ENCODE measurements at places on chromosomes 4 and X. TPM values are rescaled to one million over a fixed set of nuclear protein-coding genes. Genes with fewer than 3 reads are reported as not detected.

DNA sequence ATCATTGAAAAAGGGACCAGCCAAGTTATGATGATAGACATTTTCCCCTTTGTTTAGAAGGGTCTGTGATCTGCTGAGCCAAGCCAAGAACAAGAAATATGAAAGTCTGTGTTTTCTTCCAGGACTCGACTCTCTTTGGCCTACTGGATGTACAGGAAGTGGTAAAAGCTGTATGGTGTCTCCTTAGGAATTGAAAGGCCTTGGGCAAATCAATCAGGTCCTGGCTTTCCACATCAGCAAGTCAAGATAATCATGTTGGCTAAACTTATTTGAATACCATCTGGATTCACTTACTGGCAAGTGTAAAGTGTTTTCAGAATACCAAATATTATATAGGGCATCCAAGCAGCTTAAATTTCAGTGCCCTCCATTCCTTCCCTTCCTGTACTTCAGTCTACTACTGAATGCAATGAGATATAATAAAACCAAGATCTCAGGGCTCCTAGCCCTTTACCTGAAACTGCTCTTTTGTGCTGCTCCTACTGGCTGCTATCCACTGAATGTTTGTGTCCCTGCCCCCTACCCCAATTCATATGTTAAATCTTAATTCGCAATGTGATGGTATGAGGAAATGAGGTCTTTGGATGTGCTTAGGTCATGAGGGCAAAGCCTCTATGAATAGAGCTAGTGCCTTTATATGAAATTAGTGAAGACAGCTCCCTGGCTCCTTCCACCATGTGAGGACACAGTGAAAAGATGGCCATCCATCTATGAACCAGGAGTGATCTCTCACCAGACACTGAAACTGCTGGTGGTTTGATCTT lies 578.0 kb downstream of the SPRY1 start:
- DNase-seq, result no peak

GRCh38 chrX:71439420-71439819 lies 73.3 kb downstream of the TAF1 start:
- DNase-seq, result no peak

DNA sequence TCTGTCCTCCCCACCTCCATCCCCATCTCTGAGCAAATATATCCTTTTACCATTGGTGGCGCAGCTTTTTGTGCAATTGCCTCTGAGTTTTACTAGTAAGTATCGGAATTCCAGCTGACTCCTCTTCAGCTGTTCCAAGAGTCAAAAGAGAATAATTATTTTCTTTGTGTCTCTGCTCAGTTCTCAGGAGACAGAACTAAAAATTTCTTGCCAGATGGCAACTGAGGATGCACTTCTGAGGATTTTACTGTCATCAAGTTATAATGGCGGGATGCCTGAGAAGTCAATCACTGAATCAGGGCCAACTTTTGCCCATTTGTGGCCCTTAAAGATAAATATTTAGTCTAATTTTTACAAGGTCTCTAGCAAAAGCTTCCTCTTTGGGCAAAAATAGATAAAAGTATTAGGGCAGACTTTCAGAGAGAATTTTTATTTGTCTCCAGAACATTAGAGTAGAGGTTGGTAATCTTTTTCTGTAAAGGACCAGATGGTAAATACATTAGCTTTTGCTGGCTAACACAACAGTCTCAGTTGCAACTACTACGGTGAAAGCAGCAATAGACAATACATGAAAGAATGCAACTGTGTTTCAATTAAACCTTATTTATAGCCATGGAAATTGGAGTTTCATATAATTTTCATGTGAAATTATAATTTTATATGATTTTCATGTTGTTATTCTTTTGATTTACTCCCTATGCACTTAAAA lies 15.6 kb upstream of the ADGRA3 start:
- no peak for DNase-seq

DNA sequence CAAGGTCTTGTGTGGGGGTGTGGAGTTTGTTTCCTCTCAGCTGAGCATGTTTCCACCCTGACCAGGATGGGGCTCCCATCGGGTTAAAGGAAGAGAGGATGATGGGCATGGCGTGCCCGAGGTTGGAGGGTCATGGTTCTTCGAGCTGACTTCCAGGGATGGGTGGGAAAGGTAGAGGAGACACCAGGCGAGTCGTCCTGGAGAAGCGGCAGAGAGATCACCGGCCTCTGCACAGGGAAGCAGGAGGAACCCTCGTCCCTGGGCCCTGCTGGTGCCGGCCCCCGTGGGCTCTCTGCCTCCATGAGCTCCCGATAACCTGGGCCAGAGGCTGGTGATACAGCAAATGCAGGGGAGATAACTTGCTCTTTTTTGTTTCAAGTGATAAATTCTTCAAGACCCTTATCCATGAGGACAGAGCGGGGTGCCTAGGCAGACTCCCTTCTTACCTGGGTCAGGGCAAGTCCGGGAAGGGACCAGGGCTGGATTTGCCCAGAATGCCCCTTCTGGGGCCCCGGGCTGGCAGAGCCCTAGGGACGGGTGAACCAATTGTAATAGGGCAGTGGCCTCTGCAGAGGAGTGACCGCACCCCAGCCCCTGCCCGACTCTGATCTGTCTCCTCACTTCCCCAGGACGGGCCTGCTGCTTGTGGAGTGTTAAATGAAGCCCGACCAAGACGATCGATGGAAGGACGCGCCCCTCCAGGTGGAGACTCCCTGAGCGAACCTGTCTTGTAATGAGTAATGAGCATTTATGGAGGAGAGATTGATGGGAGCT lies 63.0 kb downstream of the CPZ start:
- no peak for DNase-seq

- DNase-seq, result peak; percentile 77
These were observed 47.2 kb upstream of the LAS1L start for GRCh38 chrX:65581661-65582339.

- no peak for DNase-seq
These were observed 892.8 kb upstream of the DIAPH2 start for GRCh38 chrX:95791876-95792275.

GRCh38 chr4:148054275-148054674 lies 322.4 kb downstream of the ARHGAP10 start:
- no peak for DNase-seq

GRCh38 chrX:48580662-48581061 lies 6.4 kb downstream of the RBM3 start:
- no peak for DNase-seq

DNA sequence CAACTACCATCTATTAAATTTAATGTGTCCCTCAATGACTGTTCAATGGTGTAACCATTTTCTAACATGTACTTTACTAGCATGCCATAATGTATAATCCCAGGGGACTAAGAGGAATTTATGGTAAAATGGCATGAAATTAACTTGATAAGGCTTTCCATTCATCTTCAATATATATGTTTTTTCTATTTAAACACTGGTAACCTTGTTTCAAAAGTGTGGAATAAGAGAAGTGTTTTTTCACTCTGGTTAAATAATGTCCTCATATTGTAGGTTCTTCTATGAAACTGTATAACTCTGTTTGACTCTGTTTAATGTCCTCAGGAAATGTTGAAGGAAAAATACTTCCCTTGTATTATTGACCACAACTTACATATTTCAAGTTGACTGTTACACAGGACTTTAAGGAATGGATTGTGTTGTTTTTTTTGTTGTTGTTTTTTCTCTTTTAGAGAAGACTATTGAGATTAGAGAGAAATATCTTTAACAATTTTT lies 113.8 kb upstream of the ARSJ start:
- no peak for DNase-seq

DNA sequence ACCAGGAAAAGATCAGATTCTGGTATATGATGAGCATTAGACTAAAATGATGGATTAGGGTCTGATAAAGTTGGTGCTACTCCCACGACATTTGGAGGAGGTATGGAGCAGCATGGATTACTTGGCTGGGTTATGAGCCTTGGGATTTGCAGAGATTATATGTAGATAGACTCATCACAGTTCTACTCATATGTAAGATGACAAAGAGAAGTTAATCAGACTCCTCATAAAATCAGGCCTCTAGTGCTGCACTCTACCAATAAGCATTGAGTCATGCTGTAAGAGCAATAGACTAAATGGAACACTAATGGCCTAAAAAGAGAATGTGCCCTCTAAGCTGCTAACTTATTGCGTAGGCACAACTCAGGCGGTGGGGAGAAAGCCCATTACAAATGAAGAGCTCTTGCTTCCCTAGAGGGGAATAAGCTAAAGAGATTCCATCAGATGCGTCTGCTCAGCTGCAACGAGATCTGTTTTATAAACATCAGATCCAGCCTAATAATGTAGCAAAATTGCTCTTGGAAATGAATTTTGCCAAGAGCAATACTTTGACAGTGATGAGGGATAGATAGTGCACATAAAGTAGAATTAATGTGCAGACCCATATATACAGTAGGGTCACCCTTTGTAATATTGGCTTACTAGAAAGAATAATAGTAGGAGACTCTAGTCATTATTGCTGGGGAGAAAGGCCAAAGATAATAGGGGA lies 17.5 kb downstream of the LIAS start:
- DNase-seq, result no peak

- no peak for DNase-seq
These were observed 36.7 kb upstream of the GUCY1A1 start for GRCh38 chr4:155629956-155630355.

GRCh38 chr4:108166038-108166437 lies 2.7 kb downstream of the LEF1 start:
- DNase-seq, result no peak

DNA sequence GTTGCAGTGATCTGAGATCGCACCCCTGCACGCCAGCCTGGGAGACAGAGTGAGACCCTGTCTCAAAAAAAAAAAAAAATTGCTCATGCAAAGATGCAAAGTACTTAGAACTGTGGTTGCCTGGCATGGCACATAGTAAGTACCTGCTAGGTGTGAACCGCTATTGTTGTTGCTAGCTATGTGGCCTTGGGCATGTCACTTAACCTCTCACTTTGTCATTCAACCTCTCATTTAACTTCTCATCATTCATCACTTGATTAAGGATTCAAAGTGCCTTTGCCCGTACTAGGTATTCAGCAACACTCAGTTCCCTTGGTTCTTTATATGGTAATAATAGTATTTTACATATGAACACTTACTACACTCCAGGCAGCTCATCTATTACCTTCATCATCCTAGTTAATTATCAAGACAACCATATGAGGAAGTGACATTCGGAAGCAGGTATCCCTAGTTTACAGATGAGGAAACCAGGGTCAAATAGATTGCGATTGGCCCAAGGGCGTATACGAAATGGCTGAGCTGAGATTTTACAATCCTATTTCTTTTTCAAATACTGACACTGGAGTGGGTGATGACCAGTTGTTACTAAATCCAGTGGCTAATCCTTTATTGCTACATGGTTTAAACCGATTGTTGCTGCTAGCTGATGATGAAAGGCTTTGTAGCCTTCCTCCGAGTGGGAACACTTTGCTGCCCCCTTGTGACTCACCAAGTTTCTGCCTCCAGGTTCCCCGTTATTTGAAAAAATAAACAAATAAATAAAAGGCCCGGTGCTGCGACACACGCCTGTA lies 28.8 kb upstream of the SOWAHD start:
- DNase-seq, result peak; percentile 84

DNA sequence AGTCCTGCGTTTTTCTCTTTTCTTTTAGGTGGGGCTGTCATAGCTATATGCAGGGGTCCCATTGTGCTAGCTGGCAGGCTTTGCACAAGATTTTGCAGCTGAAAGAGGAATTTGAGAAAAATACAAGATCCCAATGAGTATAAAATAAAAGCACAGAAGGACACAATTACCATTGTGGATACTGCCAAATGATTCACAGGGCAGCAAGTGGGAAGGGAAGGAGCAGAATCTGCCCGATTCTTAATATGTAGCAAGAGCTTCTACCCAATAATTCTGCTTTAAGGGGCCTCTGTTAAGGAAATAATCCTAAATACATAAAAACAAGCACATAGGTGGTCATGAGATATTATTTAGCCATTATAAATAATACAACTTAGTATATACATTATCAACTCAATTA lies 25.9 kb upstream of the ING2 start:
- DNase-seq, result no peak

DNA sequence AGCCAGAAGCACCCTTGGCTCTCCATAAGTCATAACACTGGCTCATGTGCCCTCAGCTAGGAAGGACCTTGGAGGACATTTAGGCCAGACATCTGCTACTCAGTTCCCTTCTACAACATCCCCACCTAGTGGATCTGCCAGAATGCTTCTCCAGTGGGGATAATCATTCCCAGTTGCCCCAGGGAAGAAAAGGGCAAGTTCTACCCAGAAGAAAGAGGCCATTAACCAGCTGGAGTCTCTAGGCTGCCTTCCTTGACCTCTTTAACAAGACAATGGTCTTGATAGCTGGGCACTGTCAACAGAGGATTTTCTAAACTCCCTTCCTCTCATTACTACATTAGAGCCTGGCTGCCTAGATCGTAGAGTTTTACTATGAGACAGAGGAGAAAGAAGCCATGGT lies 42.0 kb downstream of the LGI2 start:
- no peak for DNase-seq

- DNase-seq, result no peak
These were observed 219.0 kb downstream of the PALLD start for GRCh38 chr4:168715896-168716295.

GRCh38 chr4:93431371-93431770 lies 397.2 kb upstream of the ATOH1 start:
- no peak for DNase-seq

DNA sequence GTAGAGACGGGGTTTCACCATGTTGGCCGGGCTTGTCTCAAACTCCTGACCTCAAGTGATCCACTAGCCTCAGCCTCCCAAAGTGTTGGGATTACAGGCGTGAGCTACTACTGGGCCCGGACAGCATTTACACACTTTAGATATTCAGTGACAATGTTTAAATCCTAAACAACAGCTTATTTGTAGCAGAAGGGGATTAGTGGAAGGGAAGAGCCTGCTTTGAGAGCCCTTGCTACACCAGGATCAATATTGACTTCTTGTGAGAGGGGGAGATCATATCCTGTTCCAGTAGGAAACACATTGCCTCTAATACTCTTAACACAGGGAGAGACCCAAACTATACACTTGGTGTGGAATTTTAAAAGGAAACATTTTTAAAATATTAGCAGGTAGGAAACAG lies 7.1 kb downstream of the MGST2 start:
- DNase-seq, result no peak

The MAGEA10 gene
- total RNA-seq, result not detected

The XAGE1A gene
- total RNA-seq, result not detected

The PLAC1 gene
- total RNA-seq, result not detected

The EGF gene
- not detected for total RNA-seq

The CFAP99 gene
- total RNA-seq, result 3.1 TPM

The SPACA5 gene
- not detected for total RNA-seq

The MAGEA6 gene
- not detected for total RNA-seq

The UGT2B10 gene
- total RNA-seq, result not detected

All from adrenal gland (tissue), 19 donors.